ENCODE measurements at places on chromosomes 13 and 19. TPM values are rescaled to one million over a fixed set of nuclear protein-coding genes. Genes with fewer than 3 reads are reported as not detected.

Gene CYSLTR2
- total RNA-seq = 0.19 TPM

Gene HDGFL2
- total RNA-seq = 38.6 TPM

Gene SOX21
- total RNA-seq = not detected

Gene FGF21
- total RNA-seq = not detected

Gene NRTN
- not detected for total RNA-seq

Gene TGDS
- 16.1 TPM for total RNA-seq

Gene SIGLEC12
- not detected for total RNA-seq

Gene NANOS3
- not detected for total RNA-seq

Gene PLA2G4C
- total RNA-seq = 15.8 TPM

Gene RAP2A
- total RNA-seq = 41.7 TPM

Gene CACNG6
- total RNA-seq = 1.7 TPM

Gene DMRTC2
- not detected for total RNA-seq

Gene UNC13A
- total RNA-seq = 3.9 TPM

All from regular cardiac myocyte (primary cell).